NT2/D1 (cell line): ENCODE measurements at places on chromosomes 7 and 10.

- no peak for DNase-seq
These were observed 6.6 kb upstream of the NPC1L1 start for GRCh38 chr7:44547536-44548231.

GRCh38 chr10:74491014-74491413 lies 335.4 kb upstream of the KAT6B start:
- DNase-seq, result no peak

- DNase-seq, result no peak
These were observed 24.6 kb upstream of the BHLHA15 start for GRCh38 chr7:98186452-98187137.

DNA sequence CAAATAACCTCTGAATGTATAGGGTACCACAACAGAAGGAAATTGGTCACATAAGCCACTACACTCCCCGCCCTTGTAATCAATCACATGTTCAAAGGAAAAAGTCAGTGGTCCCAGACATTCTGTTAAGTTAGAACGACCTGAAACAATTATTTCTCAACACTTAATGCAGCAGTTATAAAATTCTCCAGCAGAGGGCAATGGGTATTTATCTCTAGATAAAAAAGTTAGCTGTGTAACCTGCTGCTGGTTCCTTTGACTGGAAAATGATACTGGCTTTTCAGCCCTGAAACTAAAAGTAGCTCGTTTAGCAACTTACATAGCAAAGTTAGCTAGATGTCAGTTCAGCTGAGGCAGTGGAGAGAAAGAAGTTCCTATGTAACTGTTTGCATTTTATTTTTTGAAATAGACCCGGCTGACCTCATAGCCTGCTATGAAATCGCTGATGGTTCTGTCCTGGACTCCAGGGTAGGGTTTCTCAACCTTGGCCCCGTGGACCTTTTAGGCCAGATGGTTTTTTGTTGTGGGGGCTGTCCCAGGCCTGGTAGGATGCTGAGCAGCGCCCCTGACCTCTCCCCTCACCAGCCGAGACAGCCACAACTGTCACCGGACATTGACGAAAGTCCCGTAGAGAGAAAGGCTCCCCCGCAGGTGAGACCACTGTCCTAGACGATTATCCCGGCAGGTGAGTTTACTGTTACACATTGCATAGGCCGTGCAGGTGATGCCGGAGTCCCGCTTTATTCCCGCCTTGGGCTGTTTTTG lies 40.2 kb upstream of the PROSER2 start:
- peak; percentile 20 for DNase-seq

GRCh38 chr7:70512761-70513160 lies 619.2 kb upstream of the GALNT17 start:
- no peak for DNase-seq

DNA sequence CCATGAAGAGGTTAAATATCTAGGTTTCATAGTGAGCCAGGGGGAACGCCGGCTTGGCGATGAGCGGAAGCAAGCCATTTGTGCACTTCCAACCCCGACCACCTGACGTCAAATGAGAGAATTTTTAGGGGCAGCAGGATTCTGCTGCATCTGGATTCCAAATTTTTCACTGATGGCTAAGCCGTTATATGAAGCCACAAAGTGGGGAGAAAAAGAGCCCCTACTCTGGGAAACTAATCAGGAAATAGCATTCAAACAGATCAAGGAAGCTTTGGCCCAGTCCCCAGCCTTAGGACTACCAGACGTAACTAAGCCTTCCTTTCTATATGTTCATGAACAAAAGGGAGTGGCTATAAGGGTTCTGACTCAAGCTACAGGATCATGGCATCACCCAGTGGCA lies 12.9 kb upstream of the ADCK2 start:
- DNase-seq, result no peak

GRCh38 chr10:79007421-79008319 lies 61.1 kb upstream of the ZMIZ1 start:
- DNase-seq, result no peak

DNA sequence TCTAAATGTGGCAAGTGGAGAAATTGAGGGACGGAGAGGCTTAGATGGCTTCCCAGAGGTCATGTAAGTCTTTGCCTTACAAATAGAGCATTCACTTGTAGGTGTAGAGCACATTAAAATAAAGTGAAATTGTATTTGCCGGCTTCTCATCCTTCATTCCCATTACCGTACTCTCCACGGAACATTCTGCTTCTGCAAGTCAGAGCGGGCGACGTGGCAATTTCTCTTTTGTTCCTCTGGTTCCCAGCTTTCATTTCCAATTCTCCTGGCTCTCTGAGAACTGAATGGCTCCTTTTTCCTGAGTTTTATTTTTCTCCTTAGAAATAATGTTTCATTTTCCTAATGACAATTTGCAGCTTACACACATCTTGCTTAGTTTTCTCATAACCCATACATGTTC lies 51.3 kb upstream of the PFKP start:
- no peak for DNase-seq
